ENCODE measurements at places on chromosomes 7 and 10.

DNA sequence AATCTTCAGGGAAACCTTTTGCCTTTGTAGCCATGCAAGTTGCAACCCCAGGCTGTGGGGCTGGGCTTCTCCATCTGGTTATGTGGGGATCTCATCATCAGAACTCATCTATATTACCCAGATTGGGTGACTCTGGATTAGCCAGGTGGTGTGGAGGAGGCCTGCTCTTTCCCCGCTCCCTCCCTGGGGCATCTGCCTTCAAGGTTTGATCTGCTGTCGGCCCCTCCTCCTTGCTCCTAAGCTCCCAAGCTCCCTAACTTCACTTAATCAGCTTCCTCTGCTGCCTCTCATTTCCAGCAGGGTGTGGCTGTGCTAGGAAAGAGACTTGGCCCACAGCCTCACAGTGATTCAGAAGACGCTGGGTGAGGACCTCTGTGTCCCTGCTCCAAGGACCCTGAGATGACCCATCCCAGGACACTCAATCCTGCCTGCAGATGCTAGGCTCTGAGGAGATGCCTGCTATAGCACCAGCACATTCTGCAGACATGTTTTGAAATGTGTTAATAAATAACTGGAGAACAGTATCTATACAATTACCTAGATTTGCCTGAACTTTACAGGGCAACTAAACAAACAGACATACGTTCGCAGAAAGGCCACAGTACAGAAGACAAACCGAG lies 392.1 kb upstream of the PODXL start:
- DNase-seq, result no peak

GRCh38 chr7:51451751-51452476 lies 135.3 kb upstream of the COBL start:
- DNase-seq, result no peak

- DNase-seq, result no peak
Observed at GRCh38 chr7:50292763-50293162, 11.8 kb upstream of the IKZF1 start.

- DNase-seq, result no peak
Observed at GRCh38 chr7:48959676-48960075, 35.3 kb downstream of the CDC14C start.

- DNase-seq, result peak; percentile 37
Observed at GRCh38 chr7:44072364-44073231, 7.2 kb upstream of the PGAM2 start.

DNA sequence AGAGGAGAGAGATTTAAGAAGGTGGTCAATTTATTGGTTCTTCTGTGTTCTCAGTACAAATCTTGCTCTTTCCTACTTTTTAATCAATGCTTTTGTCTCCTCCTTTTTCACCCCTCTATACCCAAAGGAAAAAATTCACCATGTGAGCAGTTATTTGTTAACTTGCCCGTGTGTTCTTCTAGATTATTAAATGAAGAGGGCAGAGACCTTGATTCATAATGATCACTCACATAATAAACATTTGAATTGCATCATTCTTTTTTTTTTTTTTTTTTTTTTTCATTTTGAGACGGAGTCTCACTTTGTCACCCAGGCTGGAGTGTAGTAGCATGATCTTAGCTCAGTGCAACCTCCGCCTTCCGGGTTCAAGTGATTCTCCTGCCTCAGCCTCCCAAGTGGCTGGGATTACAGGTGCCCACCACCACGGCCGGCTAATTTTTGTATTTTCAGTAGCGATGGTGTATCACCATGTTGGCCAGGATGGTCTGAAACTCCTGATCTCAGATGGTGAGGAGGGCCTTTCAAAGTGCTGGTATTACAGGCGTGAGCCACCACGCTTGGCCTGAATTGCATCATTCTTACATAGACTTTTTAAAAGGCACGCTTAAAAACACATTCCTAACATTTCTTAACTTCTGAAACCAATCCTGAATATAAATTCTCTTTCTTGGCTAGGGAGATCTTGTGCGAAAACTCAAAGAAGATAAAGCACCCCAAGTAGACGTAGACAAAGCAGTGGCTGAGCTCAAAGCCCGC lies 3.6 kb downstream of the GARS1 start:
- DNase-seq, result no peak

GRCh38 chr10:66148312-66148711 lies 777.5 kb upstream of the LRRTM3 start:
- DNase-seq, result no peak

- no peak for DNase-seq
Observed at GRCh38 chr7:47335557-47336471, 246.1 kb downstream of the TNS3 start.

DNA sequence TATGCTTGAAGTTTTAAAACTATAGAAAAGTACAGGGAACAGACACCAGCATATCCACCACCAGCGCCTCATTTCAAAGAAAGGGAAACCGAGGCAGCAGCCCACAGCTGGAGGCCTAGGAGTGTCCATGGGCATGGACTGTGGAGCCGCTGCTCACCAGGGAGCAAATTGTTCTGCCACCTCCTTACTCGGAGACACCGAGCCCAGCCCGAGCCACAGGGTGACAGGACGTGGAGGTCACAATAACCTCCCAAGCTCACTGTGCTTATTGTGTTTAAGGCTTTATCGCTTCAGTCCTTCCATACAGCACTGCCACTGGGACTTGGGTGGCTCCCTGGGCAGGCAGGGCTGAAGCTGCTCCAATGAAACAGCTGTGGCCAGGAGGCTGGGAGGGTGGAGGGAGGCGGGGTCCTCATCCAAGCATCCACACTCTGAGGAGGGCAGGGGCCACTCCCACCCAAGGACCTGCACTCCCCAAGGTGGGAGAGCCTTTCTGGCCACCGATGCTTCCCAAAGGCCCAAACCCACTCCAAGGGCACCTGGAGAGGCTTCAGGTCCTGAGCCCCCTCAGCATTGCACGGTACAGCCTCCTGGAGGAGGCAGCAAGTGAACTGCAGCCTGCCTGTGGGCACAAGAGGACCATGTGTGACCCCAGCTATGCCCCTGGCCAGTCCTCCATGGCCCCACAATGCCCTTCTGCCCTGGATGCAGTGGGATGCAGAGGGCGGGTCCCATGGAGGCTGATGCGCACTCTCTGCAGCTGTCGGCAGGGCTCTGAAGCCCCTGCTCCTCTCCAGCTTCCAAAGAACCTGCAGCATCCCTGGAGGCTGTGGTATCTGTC lies 38.7 kb upstream of the RET start:
- DNase-seq, result no peak

- DNase-seq, result no peak
Observed at GRCh38 chr7:28075674-28076358, 104.8 kb downstream of the JAZF1 start.

GRCh38 chr10:48580236-48580635 lies 24.6 kb downstream of the ARHGAP22 start:
- DNase-seq, result no peak

DNA sequence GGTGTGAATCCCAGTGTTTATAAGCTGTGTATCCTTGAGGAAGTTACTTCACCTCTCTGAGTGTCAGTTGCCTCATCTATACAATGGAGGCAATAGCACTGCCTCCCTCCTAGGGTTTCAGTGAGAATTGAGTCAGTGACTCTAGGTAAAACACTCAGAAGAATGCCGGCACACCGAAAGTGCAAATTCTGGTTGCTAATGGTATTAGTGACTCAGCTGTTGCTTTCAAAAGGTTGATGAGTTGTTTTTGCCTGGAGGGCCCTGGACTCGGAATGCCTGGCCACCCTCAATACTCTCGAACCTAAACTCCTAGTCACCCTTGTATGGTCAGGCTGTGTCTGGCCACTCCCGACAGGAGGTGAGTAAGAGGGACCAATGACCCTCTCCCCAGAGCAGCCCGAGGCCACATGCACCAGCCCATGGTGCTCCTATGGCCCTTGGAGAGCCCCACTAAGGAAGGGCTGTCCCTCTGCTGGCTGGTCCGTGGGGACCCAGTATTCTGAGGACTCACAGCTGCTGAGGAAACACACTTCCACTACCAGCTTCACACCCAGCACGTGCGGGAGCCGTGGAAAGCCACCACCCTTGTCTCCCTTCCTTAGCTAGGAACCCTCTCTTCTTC lies 60.2 kb downstream of the CALML3 start:
- DNase-seq, result no peak

DNA sequence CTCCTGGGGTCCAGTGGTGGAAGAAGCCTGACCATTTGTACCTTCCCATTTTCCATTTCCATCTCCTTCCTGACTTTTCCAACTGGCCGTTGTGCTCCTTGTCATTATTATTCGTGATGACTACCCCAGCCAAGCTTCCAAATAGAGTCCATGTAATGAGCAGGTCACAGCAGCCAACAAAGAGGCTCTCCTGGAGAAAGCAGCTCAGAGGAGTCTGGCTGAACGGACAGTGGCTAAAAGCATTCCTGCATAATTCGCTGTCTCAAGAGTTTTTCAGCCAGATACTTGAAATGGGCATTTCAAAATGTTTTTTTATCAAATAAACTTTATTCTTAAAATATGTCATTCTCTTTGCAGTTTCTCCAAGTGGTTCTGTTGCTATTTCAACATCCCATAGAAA lies 458.6 kb downstream of the INHBA start:
- no peak for DNase-seq

- no peak for DNase-seq
Observed at GRCh38 chr10:31000867-31001266, 30.8 kb downstream of the ZNF438 start.

DNA sequence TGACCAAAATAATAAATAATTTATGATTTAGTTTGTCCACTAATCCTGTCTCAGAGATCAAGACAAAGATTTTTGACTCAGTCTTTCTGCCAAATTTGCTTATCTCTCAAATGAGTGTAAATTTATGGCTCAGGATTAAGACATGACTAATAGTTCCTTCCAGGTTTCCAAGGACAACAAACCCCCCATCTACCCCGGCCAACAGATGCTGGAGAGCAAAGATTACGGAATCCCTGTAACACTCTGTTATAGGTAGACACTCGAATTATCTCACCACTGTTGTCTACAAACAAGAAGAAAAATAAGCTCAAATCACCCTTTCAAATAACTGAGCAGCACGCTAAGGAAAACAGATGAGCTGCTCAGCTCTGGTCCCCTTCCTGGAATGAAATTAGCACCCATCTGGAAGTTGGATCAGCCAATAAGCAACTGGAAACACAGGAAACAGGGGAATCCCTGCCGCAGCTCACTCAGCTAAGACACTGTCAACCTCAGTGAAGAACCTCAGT lies 56.8 kb upstream of the SVIL start:
- DNase-seq, result no peak

GRCh38 chr10:61633665-61634064 lies 29.1 kb upstream of the CABCOCO1 start:
- no peak for DNase-seq

DNA sequence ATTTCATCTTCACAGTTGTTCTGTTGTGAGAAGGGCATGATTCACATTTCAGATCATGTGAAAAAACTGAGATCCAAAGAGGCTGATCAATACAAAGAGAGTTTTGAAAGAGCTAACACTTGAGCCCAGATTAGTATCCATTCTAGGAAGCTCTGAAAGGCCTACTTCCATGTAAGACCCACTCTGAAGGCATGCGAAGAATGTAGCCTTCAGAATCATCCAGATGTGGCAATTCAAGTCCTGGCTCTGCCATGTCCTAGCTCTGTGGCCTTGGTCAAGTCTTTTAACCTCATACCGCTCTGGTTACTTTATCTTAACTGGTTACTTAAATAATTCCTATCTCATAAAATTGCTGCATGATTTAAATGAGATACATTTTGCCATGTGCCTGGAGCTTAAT lies 111.1 kb downstream of the FZD1 start:
- DNase-seq, result no peak

DNA sequence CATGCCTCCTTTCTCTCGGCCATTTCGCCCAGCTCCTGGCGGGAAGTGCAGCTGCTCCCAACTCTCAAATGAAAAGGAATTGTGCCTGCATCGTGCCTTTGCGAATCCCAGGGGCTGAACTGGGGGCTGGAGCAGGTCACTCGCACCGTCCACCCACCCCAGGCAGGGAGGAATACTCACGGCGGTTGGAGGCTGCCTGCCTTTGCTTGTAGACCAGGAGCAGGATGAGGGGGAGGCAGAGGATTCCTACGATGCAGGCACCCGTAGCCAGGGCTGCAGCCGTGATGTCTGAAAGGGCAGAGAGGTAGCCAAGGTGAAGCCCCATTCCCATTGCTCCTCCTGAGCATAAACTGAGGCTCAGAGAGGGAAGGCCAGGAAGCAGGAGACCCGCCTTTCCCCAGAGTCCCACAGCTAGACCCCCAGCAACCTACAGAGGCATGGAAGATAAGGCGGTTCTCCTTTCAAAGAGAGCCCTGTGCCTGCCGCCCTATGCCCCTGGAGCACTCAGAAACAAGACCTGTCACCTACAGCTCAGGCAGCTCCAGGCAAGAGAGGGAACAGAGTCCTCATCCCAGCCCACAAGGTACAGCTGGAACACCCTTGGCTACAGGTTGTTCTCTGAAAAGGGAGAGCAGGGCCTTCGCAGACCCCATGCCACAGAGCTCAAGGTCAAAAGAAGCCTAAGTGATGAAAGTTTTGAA lies 18.0 kb downstream of the VSIR start:
- DNase-seq, result no peak

- DNase-seq, result no peak
Observed at GRCh38 chr10:89147256-89147655, 59.9 kb downstream of the CH25H start.

DNA sequence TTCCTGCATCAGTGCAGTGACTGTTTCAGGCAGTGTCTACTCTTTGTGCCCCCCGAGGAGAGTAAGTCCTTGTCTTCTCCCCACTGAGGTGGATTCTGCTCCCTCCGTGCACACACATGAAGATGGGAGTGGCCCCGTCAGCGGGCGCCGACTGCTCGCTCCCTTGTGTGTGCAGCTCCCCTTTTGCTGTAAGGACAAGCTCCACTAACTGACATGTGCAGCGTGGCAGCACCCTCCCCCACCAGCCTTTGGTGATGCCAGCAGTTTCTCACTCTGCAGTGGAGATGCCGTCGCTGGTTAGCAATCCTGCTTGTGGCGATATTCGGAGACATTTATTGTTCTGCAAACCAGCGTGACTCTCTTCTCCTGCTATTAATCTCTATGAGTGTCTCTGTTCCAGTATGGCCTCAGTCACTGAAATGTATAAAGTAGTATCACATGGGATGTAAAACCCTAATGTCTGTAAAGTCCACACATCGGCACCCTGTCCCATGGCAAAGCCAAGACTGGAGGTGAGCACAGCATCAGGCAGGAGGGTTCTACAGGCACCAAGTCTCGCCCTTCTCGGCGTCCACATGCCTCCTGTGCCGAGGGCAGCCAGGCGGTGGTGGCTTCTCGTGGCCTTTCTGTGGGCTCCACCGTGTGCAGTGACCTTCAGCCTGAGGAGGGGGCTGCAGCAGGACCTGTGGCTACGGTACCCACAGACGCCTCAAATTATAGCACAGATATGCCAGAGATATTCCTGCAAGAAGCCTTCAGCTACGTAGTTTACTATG lies 202.7 kb downstream of the EBF3 start:
- no peak for DNase-seq
